ENCODE measurements at places on chromosomes 7 and 10. TPM values are rescaled to one million over a fixed set of nuclear protein-coding genes. Genes with fewer than 3 reads are reported as not detected.

Gene CALD1
- 22.1 TPM for total RNA-seq

Gene BAIAP2L1
- 30.5 TPM for total RNA-seq

Gene TMEM236
- total RNA-seq, result not detected

Gene GRM3
- not detected for total RNA-seq

Gene GTF2IRD1
- 21.9 TPM for total RNA-seq

Gene CPSF4
- total RNA-seq, result 49.5 TPM

Gene SYT15
- not detected for total RNA-seq

Gene SAMD8
- 48.6 TPM for total RNA-seq

Gene CLDN4
- total RNA-seq, result 724 TPM

Gene CALML5
- not detected for total RNA-seq

Gene NXPH1
- total RNA-seq, result not detected

Gene FAM25A
- 11.4 TPM for total RNA-seq

Gene PCLO
- 7.5 TPM for total RNA-seq

Gene JCAD
- 7.8 TPM for total RNA-seq

Gene TWIST1
- 22.3 TPM for total RNA-seq

Gene OR2A12
- not detected for total RNA-seq

Gene GPRIN2
- 5.8 TPM for total RNA-seq

Gene LIPJ
- not detected for total RNA-seq

Gene CYP2W1
- not detected for total RNA-seq

Gene PNLIP
- not detected for total RNA-seq

Gene NUTM2B
- 1.4 TPM for total RNA-seq

Gene TEX36
- total RNA-seq, result not detected

Gene TFR2
- total RNA-seq, result not detected

Gene TUBB8
- total RNA-seq, result not detected

Gene ATP6V1F
- total RNA-seq, result 129 TPM

Gene FAM13C
- total RNA-seq, result 0.63 TPM

Gene SNX10
- 7.9 TPM for total RNA-seq

Gene GDF2
- not detected for total RNA-seq

Gene PPP1R17
- total RNA-seq, result not detected

Gene C1GALT1
- total RNA-seq, result 19.3 TPM

Gene SNCG
- total RNA-seq, result 0.86 TPM

Gene ASAH2
- total RNA-seq, result 14.0 TPM

Gene LRMDA
- 3.6 TPM for total RNA-seq

Gene CRHR2
- total RNA-seq, result not detected

Gene STAG3
- total RNA-seq, result 0.07 TPM

Gene LRRD1
- not detected for total RNA-seq

Gene PKD2L1
- total RNA-seq, result not detected

Gene CLCN1
- total RNA-seq, result 0.55 TPM

Gene CYP2C19
- total RNA-seq, result not detected

Gene LAMB1
- 74.3 TPM for total RNA-seq

Gene OR2A5
- not detected for total RNA-seq

Gene GPR158
- not detected for total RNA-seq

Gene SFXN2
- total RNA-seq, result 10.3 TPM

Gene CLDN3
- total RNA-seq, result 51.6 TPM

Gene SPDYE6
- total RNA-seq, result not detected

Gene ARMC3
- total RNA-seq, result 0.40 TPM

Gene MRLN
- not detected for total RNA-seq

Gene ZC3HAV1L
- total RNA-seq, result 8.7 TPM

Gene SPAM1
- total RNA-seq, result not detected

Gene NPY4R2
- total RNA-seq, result not detected

Gene NRG3
- total RNA-seq, result not detected

All from PC-3 (cell line).